ENCODE measurements at places on chromosomes 6 and 20.

DNA sequence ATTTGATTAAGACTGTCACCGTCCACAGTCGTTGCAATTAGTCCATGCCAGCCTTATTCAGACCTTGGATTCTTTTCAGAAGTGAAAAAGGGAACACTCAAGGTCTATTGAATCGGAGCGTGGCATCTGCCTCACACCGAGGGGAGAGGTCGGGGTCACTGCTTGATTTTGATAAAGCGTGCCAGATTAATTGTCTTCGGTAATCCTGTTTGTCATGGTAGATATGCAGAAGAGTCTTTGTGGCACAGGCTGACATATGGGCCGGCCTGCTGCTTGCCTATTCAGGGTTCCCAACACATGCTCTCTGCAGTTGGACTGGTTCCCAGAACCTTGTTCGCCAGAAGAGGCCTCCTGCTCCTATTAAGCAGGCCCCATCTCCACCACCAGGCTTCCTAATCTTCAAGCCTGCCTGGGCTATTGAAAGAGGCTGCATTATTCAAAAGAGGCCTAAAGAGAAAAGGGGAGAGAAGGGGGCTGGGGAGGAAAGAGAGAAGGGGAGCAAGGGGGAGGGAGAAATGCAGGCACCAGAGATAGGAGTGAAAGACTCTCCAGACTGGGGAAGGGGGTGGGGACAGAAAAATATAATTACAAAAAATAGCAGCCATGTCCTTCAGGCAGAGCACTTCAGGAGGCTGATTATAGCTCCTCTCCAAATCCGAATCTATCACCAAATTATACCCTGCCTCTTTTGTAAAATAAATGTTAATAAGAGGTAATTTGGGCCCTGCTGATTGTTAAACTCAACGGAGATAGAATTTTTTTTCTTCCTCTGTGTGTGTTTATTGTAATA is 611.3 kb downstream of the HDGFL1 start:
- DNase-seq = no peak

DNA sequence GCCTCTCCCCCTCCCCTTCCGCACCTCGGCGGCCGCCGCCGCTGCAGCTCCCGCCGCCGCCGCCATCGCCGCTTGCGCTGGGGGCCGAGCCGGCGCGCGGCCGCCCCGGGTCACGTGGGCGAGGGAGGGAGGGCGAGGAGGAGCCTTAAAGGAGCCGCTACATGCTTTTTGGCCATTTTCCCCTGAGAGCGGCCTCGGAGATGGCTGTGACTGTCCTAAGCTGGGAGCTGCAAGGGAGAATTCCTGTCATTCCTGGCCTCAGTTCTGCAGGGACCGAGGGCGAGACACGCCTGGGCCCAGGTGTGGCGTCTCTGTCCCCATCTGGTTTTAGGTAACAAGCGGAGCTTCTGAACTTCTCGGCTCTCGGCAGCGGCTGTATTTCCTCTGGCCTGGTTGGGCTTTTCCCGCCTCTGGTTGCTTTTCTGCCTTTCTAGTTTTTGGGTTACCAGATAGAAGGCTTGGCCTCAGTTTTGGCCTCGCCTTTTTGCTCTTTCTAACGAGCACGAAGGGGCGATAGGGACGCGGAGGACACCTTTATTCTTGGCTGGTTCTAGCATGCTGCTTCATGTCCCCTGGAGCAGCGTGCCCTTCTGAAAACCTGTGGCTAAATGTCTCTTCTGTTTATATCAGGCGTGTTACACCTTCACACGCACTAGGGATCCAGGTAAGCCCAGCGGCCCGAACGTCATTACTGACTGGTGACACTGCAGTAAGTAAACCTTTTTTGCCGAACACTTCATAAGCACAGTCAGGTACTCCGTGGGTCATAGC is at the start of gene EHMT2:
TSS of gene EHMT2 (minus strand) at position 87 of the 771 bp plus-strand sequence. CDS start at position 66, 21 bp downstream.
- peak; percentile 85 for DNase-seq

DNA sequence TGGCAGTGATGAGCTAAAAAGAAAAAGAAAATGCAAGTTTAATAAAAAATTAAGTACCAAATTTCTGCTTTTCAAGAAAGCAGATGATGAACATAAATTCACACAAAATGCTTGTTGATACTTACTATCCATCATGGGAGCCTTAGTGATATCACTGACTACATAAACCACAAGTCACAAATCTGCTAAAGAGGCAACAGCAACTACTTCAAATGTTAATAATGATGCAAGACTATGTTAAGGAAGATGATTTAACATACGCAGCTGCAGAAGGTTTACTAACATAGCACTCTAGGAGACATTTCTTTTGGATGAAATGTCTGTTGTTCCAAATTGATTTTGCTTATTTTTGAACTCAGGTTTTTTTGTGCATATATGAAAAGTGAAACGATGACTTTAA is 18.6 kb downstream of the FYN start:
- DNase-seq = no peak

DNA sequence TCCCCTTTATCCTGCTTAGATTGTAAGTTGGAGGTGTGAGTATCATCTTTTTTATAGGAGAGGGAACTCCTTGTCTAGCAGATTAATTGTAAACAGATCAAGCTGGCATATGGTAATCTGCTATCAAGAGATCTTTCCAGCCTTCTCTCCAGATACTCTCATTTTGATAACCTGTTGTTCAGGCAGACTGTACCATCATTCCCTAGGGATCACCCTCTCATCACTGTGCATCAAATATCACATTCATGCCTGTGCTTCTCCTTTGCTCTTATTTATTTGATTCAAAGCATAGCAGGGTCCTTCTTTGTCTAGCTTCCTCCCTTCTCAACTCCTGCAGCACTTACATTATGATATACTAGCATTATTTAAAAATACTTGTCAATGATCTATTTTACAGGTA is 73.8 kb downstream of the LRRC1 start:
- no peak for DNase-seq

GRCh38 chr6:149457316-149457884 is 27.4 kb downstream of the ZC3H12D start:
- DNase-seq = no peak

- no peak for DNase-seq
These were observed 21.9 kb downstream of the MYH7B start for GRCh38 chr20:34977365-34978091.

GRCh38 chr6:164010441-164011103 is 596.1 kb downstream of the QKI start:
- DNase-seq = no peak

DNA sequence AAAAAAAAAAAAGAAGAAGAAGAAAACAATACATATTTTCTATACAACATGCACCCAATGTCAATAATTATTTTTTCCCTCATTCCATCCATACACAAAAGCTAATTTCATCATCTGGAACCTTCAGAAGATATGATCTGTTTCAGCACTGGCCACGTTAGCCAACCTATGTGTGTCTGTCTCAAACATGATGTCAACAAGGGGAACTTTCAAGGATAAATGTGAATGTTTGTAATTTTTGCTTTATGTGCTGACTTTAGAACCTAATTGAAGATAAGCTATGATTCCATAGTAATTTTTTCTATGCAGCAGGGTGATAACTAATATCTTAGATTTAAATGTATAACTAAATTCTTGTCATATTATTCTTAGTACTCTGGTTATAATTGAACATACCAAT is 37.9 kb downstream of the IPCEF1 start:
- DNase-seq = no peak

- no peak for DNase-seq
These were observed 612.3 kb upstream of the ARID1B start for GRCh38 chr6:156164701-156165452.

- no peak for DNase-seq
These were observed 204.5 kb upstream of the TAB2 start for GRCh38 chr6:149112976-149113375.

DNA sequence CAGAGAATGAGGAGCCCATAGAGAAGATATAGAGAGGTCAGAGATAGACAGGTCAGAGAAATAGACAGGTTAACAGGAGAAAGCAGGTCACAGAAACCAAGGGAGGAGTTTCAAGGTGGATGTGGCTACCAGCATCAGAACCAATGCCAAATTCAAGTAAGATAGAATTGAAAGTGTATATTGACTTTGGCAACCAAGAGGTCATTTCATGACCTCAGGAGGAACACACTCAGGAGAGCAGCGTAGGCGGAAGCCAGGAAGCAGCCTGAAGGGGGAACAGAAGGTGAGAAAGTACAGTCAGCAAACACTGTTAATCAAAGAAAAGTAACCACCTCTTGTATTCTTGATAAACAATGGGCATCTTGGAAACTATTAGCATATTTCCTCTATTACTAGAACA is 33.9 kb upstream of the ALDH8A1 start:
- DNase-seq = no peak

DNA sequence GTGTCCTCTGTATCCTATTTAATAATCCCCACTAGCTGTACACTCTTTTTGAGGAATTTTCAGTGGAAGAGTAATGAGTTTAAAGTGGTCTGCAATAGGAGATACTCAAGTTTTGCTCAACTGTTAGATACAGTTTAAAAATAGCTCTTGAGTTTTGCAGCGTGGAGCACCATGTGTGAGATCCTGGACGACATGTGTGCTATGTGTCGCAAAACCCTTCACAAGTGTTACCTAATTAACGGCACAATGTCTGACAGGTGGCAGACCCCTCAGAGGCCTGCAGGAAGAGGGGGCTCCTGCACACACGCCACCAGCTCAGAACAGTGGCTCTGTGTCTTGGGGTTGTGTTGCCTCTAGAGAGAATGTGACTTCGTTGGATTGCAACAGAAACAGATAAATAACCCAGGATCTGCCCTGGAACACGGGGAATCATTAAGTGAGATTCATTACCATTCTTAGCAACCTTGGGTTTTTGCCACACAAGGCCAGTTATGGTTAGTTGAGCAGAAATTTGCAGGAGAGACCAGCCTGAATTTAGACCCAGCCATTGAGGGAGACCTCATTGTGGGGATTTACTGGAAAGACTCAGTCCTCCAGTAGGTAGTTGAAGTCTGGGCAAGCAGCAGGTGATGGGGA is 73.8 kb downstream of the SASH1 start:
- no peak for DNase-seq

GRCh38 chr6:10451394-10451793 is 36.5 kb upstream of the TFAP2A start:
- no peak for DNase-seq

DNA sequence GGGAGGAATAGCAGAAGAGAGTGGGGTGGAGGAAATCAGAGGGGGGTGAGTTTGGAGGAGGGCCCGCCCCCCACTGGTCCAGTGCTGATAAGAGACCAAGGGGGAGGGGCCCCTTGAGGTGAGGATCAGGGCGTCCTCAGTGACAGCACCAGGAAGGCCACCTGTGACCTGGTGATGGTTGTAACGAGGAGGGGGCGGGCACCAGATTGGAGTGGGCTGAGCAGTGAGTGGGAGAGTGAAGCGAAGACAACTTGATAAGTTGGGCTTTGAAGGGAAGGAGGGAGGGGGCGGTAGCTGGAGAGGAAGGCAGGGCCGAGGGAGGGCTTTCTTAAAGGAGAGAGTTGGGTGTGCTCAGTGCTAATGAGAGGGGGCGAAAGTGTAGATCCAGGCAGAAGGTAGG is 30.7 kb downstream of the CDH22 start:
- DNase-seq = no peak

DNA sequence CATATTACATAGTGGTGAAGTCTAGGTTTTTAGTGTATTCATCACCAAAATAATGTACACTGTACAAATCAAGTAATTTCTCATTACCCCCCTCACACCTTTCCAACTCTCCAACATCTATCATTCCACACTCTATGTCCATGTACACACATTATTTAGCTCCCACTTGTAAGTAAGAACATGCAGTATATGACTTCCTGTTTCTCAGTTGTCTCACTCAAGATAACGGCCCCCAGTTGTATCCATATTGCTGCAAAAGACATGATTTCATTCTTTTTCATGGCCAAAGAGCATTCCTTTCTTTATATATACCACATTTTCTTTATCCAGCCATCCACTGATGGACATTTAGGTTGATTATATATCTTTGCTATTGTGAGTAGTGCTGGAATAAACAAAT is 86.0 kb downstream of the UBE3D start:
- no peak for DNase-seq

- DNase-seq = no peak
These were observed 17.5 kb upstream of the SAMHD1 start for GRCh38 chr20:36969051-36969450.

- no peak for DNase-seq
These were observed 76.1 kb upstream of the FOXQ1 start for GRCh38 chr6:1235825-1236224.

GRCh38 chr6:31737315-31737990 is 1.1 kb upstream of the CLIC1 start:
- DNase-seq = no peak

GRCh38 chr20:35611482-35611881 is 4.1 kb upstream of the SPAG4 start:
- DNase-seq = no peak

GRCh38 chr6:148431413-148431812 is 88.8 kb downstream of the SASH1 start:
- no peak for DNase-seq

DNA sequence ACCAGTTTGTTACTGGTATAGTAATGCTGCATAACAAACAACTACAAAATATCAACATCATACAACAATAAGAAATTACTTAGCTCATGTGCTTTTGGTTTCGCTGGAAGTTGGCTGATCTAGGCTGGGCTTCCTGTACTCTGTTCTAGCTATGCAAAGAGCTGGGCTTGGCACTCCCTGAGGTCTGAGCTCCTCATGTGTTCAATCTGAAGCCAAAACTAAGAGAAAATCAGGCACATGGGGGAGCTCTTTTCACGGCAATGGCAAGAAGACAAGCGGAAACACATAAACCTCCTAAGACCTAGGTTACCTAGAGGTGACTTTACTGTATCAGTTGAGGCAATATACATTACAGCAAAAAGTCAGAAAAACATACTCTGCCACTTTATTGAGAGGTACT is 574.2 kb downstream of the KHDRBS2 start:
- no peak for DNase-seq

DNA sequence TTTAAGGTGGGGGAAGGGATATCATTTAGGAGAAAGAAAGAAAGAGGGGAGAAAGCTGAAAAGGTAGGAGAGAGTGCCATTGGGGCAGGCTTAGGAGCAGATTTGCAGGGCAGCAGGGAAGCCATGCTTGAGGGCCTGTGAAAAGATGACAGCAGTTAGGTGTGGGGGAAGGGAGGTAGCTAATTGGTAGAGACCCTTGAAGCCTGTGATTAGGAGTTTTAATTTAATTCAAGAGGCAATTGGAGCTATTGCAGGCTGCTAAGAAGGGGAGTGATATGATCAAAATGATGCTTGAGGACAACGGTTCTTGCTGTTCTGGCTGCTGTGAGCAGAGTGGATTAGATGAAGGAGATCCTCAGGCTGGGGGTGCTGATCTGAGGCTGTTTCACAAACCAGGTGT is 24.5 kb upstream of the SEC63 start:
- no peak for DNase-seq

GRCh38 chr6:112027942-112028674 is 25.8 kb upstream of the CCN6 start:
- DNase-seq = no peak

DNA sequence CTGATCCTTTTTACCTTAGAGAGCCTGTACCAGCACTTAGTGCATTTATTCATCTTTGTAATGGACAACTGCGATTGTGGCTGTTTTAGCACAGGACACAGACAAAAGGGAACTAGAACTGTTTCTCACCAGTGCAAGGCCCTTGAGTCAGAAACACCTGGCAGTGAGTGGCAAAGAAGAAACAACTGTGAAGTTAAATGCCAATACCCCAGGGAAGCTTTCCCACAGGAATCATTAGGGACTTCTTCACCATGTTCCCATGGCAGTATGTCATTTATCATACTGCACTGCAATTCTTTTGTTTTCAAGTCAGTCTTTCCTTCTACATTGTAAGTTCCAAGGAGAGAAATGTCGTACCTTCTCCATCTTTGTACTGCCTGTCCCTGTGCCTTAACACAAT is 28.6 kb upstream of the CDYL start:
- DNase-seq = no peak
